ENCODE measurements at places on chromosomes 7 and 10.

GRCh38 chr10:80133206-80133605 is 676 bp downstream of the PLAC9 start:
- no peak for DNase-seq

GRCh38 chr7:128661446-128661845 is 10.6 kb upstream of the GARIN1A start:
- no peak for DNase-seq

- DNase-seq, result no peak
Observed at GRCh38 chr7:69843653-69844052, 245.4 kb downstream of the AUTS2 start.

GRCh38 chr10:33478675-33479125 is 144.2 kb upstream of the NRP1 start:
- no peak for DNase-seq

- DNase-seq, result no peak
Observed at GRCh38 chr7:79298145-79298760, 155.2 kb downstream of the MAGI2 start.

DNA sequence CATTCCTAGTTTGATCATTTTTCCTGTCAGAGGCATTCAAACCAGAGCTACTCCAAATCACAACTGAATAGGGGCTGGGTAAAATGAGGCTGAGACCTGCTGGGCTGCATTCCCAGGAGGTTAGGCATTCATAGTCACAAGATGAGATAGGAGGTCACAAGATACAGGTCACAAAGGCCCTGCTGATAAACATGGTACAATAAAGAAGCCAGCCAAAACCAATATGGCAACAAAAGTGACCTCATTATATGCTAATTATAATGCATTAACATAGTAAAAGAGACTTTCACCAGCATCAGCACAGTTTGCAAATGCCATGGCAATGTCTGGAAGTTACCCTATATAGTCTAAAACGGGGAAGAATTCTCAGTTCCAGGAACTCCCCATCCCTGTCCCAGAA is 37.3 kb downstream of the TWIST1 start:
- no peak for DNase-seq

- no peak for DNase-seq
Observed at GRCh38 chr10:35707642-35708425, 65.7 kb upstream of the FZD8 start.

GRCh38 chr10:77422491-77423338 is 214.9 kb downstream of the KCNMA1 start:
- DNase-seq, result no peak

- DNase-seq, result peak; percentile 65
Observed at GRCh38 chr10:122342293-122343134, 32.0 kb upstream of the PLEKHA1 start.

DNA sequence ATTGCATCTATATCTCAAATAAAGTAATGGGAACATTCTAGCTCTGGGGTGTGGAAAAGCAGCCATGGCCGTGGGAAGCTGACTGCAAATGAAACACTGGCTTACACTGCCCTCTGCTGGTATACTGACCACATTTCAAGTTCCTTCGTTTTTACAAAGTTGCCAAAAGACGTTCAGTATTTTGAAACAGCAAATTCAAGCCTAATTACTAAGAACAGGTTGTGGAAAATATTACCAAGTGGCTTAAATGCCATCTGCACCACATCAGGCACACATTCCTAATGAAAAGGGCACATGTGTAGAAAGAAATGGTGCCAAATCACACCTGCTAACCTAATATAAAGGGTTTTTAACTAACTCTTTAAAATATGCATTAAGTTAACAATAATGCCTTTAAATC is 83.9 kb downstream of the JAZF1 start:
- DNase-seq, result peak; percentile 36

GRCh38 chr7:11784769-11785536 is 47.0 kb downstream of the THSD7A start:
- DNase-seq, result no peak

Measured in CD8-positive, alpha-beta memory T cell (primary cell).